ENCODE measurements at places on chromosomes 1 and 21. TPM values are rescaled to one million over a fixed set of nuclear protein-coding genes. Genes with fewer than 3 reads are reported as not detected.
A peak's percentile ranks its signal among the peaks of the same experiment; 100 is the strongest.

DNA sequence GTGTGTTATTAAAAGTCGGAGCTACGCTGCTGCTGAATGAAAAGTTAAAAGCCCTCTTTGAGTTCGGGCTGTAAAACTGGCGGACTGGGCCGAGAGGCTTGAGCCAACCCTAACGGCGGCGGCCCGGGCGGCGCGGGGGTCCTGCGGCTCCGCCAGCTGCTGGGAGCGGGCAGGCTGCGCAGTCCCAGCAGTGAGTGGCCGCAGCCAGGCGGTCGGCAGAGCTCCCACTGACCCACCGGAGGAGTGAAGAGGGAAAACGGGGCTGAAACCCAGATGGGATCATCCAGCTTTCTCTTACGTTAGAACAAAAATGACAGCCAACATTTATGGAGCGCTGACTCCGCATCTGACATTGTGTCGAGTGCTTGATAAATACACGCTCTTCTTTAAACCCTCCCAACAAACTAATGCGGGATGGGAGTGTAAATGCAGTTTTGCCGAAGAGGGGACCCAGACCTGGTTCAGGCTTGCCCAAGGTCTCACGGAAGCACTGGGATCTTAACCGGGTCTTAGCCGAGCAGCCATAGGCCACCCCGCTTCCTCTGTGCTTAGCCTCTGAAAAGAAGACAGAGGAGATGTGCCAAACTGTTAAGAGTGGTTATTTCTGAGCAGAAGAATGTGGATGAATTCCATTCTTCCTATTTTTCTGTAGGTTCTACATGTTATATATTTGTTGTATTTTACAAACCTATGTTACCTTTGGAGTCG is 3.5 kb downstream of the GRHL3 start:
- no peaks in the 10 kb centered on the region for H3K36me3 ChIP-seq
- DNase-seq = no peak
- peak overlapping the region; percentile 49 for H3K4me3 ChIP-seq
- no peaks in the 10 kb centered on the region for H3K27me3 ChIP-seq
- peaks cover 29% of the 10 kb centered on the region for H3K4me1 ChIP-seq

GRCh38 chr1:222792744-222793143 is 22.1 kb upstream of the DISP1 start:
- no peaks in the 10 kb centered on the region for H3K36me3 ChIP-seq
- no peak overlapping the region for H3K4me3 ChIP-seq
- no peaks in the 10 kb centered on the region for H3K27me3 ChIP-seq
- H3K4me1 ChIP-seq = peaks cover 6% of the 10 kb centered on the region
- no peak overlapping the region for H3K27ac ChIP-seq
- DNase-seq = no peak

- H3K27ac ChIP-seq = no peak overlapping the region
- 0 out of 2 replicates have a peak, but pooled peaks cover 6% of the 10 kb centered on the region for H3K36me3 ChIP-seq
- no peak overlapping the region for H3K4me3 ChIP-seq
- no peaks in the 10 kb centered on the region for H3K27me3 ChIP-seq
Observed at GRCh38 chr1:180939711-180940103, 27.0 kb downstream of the KIAA1614 start.

DNA sequence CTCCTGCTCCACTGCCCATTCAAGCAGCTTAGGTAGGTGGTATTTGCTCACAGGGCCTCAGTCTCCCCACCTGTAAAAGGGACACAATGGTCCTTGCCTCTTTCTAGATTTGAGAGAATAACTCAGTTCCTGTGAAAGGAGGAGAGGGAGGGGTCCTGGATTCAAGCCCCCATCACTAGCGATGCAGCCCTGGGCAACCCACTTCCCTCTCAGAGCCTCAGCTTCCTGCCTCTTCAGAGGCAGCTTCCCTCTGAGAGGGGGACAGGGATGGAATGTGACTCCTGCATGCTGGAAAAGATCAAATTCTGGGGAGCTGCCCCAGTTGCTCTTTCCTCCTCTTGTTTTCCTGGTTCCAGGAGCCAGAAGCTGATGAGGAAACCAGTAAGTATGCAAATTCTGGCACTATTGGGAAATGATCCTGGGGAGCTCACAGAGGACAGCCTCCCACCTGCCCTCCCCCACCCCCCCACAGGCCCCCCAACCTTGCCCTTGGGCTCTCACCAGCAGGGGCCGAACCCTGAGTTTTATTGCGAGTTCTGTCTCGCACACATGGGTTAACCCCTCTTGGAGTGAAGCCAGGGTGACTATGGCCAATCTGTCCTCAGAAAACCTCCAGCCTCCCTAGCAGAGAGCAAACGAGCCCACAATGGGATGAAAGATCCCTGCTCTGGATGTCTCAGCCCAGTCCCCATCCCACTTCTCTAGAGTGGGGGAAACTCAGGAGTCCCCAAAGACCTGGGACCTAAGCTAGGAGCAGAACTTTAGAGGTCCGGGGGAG is 11.7 kb downstream of the ZC3H12A start:
- no peak overlapping the region for H3K27ac ChIP-seq
- H3K36me3 ChIP-seq = peaks cover 54% of the 10 kb centered on the region
- no peaks in the 10 kb centered on the region for H3K27me3 ChIP-seq
- no peak for DNase-seq
- H3K4me1 ChIP-seq = peaks cover 4% of the 10 kb centered on the region

DNA sequence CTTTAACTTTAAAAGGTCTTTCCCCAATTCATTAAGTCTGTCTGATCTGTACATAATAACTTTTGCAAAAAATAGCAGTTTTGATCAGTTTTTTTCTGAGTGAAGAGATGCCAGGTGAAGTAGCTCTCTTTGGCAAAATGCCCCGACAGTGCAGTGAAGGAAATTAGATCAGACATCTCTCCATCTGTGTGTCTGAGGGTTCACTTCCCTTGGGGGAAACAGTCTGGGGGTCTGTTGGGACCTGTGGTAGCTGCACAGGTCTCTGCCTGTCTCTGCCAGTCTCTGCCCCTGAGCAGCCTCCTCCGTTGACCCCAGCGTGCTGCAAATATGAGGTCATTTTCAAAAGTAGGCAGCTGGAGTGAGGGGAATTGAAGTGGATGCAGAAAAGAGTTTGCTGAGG is 54.5 kb downstream of the TBCE start:
- H3K27ac ChIP-seq = no peak overlapping the region
- H3K4me1 ChIP-seq = peaks cover 10% of the 10 kb centered on the region
- DNase-seq = no peak
- no peaks in the 10 kb centered on the region for H3K27me3 ChIP-seq

DNA sequence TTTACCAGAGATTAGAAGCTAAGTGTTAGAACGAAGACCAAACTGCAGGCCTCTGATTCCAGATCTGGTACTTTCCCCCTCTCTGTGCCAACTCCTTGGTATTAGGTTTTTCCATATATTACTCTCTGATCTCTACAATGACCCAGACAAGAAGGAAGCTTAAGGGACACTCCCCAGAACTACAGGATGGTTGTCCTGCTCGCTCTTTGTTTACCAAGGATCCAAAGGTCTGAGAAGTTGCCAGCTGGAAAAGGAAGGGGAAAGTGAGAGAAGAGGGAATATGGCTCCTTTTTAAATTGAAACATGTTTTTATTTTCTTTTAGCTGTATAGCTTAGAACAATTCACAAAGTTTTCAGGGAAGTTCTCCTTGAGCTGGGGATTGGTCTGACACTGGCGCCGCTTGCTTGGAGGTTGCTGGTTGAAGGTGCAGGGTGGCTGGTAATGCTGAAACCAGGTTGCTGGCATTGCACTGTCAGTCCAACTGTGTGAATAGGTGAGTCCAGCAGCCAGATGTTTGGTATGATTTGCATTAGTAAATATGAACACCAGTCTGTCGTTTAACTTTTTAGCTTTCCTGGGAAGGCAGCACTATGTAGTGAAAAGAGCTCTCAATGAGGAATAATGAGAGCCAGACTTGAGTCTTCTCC is 89.3 kb downstream of the NOS1AP start:
- DNase-seq = no peak
- no peak overlapping the region for H3K27ac ChIP-seq
- H3K36me3 ChIP-seq = 0 out of 2 replicates have a peak, but pooled peaks cover 3% of the 10 kb centered on the region
- H3K4me3 ChIP-seq = no peak overlapping the region
- no peaks in the 10 kb centered on the region for H3K4me1 ChIP-seq

GRCh38 chr1:176954242-176954641 is 210.3 kb downstream of the ASTN1 start:
- H3K27ac ChIP-seq = no peak overlapping the region
- H3K4me3 ChIP-seq = no peak overlapping the region
- no peaks in the 10 kb centered on the region for H3K27me3 ChIP-seq

DNA sequence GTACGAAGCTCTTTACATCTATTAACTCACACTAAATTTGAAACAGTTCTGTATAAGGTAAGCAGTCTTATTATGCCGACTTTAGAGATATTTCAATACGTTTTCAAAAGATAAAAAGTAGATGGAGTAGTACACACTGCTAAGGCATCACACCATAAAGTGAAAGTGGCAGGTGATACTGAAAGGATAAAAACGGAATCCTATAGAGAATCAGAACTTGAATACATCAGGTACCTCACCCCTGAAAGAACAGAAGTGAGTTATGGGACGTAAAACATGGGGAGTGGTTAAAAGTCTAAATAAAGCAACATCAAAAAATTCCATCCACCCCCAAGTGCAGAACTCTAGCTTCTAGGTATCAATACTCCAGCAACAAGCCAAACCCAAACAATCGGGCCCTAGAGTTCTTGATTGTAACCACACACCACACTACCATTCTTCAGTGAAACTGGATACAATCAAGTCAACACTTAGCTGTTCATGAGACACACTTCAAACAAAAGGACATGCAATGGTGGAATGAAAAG is 142.6 kb downstream of the SMYD3 start:
- no peaks in the 10 kb centered on the region for H3K4me1 ChIP-seq
- H3K36me3 ChIP-seq = no peaks in the 10 kb centered on the region
- no peaks in the 10 kb centered on the region for H3K27me3 ChIP-seq

DNA sequence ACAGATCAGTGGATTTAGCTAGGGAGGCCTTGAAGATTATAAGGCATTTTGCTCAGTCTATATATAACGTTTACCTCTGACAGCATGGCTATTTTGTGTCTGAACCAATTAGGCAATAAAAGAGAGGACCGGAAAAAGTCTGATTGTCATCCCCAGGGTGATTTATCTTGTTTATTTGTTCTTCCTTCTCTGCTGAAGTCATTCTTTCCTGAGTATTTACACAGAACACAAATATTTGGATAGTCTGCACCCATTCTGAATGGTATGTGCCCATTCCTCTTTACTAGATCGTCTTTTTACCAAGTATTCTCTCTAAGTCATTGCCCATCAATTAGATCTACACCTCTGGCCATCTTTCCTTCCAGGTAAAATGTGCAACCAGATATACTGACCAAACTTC is 1602.9 kb downstream of the KCNT2 start:
- no peaks in the 10 kb centered on the region for H3K36me3 ChIP-seq
- H3K27me3 ChIP-seq = no peaks in the 10 kb centered on the region
- DNase-seq = no peak
- no peaks in the 10 kb centered on the region for H3K4me1 ChIP-seq
- no peak overlapping the region for H3K4me3 ChIP-seq

DNA sequence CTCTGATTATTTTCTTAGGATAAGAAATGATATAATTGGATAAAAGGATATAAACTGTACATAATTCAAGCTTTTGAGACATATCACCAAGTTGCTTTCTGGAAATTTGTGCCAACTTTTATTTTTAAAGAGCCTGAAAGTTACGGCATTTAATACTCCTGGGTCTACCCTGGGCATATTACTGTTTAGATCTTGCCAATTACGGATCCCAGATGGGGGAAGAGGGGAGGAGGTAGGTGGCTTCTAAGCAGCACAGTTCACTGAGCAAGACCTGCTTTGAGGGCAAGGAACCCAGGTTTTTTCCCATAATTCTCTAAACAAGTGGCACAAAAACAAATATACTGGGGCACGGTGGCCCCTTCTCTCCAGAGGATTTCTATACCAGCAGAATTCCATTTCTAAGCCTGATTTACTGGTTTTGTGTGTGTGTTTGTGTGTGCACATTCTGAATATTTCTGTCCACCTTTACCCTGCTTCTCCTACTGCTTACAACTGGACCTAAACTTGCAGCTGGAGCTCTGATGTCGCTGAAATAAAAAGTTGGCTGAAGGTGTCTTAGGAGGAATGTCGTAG is 76.7 kb downstream of the LAMC2 start:
- no peaks in the 10 kb centered on the region for H3K27me3 ChIP-seq
- no peak for DNase-seq
- H3K27ac ChIP-seq = no peak overlapping the region
- H3K4me1 ChIP-seq = no peaks in the 10 kb centered on the region
- H3K4me3 ChIP-seq = no peak overlapping the region

DNA sequence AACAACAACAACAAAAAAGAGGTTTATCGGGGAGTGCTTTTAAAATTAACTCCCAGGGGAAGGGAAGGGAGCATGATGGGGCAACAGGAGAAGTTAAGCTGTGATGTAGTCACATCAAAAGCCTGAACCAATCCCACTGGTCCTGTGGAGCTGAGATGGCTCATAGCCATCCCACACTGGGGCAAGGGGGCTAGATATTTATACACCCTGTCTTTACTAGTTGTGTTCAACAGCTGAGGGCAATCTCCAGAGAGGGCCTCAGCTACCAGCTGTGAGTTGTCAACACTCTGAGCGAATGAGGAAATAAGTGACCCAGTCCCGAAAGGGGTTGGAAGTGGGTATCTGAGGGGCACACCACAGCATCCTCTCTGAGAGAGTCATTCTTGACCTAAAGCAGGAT is 31.0 kb upstream of the CREG1 start:
- DNase-seq = no peak
- no peaks in the 10 kb centered on the region for H3K36me3 ChIP-seq
- no peak overlapping the region for H3K4me3 ChIP-seq
- no peak overlapping the region for H3K27ac ChIP-seq

DNA sequence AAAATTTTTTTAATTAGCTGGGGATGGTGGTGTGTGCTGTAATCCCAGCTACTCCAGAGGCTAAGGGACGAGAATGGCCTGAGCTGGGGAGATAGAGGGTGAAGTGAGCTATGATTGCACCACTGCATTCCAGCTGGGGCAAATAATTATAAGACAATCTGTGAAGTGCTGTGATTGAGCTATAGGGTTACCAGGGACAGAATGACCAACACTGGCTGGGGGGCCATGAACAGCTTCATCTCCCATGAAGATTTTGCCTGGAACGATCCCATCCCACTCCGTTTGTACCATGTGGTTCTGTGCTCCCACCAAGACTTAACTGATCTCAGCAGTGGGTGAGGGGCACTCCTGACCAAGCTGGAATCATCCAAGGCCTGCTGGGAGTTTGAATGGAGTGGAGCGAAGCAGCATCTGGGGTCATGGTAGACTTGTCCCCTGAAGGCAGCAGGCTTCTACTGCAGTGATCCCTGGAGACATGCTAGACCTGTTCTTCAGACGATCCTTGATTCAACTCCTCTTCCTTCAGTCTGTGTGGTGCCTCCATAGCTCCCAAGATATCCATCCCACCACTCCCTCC is 53.6 kb upstream of the CTPS1 start:
- H3K36me3 ChIP-seq = no peaks in the 10 kb centered on the region
- H3K27ac ChIP-seq = no peak overlapping the region
- H3K4me3 ChIP-seq = no peak overlapping the region
- DNase-seq = no peak
- no peaks in the 10 kb centered on the region for H3K27me3 ChIP-seq

- DNase-seq = no peak
- no peaks in the 10 kb centered on the region for H3K27me3 ChIP-seq
- H3K27ac ChIP-seq = no peak overlapping the region
- no peaks in the 10 kb centered on the region for H3K36me3 ChIP-seq
- H3K4me1 ChIP-seq = no peaks in the 10 kb centered on the region
Observed at GRCh38 chr21:31143036-31143435, 104.8 kb upstream of the KRTAP19-8 start.

LAD1 gene
- not detected for total RNA-seq

Data from SJSA1 (cell line).